IMR-90 (cell line): ENCODE measurements at places on chromosomes 7 and 10. TPM values are rescaled to one million over a fixed set of nuclear protein-coding genes. Genes with fewer than 3 reads are reported as not detected.

The SYT15B gene
- polyA plus RNA-seq: 0.96 TPM in 2 replicates

- peak; percentile 25 for DNase-seq
Measured at GRCh38 chr10:88114368-88114767, 250.9 kb downstream of the PTEN start.

DNA sequence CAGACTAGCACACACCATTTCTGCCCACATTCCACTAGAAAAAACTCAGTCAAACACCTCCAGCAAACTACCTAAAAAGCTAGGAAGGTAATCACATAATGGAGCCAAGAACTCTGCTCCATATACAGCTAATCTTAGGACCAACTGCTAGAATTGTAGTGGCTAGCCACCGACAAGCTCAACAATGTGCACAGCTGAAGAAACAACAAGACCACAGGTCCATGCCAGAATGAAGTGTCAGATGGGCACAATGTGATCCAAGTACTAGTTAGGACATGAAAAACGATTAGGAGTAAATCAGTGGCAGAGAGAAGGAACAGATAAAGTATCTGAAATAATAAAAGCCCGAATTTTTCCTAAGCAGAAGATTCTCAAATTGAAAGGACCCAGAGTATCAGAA is 38.6 kb downstream of the TMEM106B start:
- DNase-seq: no peak

DNA sequence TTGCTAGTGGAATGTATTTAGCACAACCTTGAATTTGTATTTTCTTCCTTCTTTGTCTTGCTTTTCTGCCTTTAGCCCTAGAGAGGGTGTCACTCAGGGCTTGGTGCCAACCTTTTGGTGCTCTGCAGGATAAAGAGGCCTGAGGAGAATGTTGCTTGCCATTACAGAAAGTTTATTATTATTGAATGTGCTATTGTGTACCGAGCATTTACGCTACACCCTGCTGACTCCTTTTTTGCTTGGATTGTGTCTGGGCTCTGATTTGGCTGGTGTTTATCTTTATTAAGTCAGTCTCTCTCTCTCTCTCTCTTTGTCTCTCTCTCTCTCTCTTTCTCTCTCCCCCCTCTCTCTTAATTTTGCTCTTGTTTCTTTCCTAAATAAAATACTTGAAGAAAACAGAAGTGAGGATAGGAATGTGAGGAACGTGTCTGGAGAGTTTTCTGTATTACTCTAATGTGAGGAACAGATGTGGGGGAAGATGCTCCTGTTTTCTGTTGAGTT is 284.4 kb upstream of the PHYHIPL start:
- DNase-seq: no peak

GRCh38 chr7:20301311-20301939 is 29.3 kb upstream of the ITGB8 start:
- DNase-seq: peak; percentile 75

GRCh38 chr7:64611717-64612116 is 48.8 kb upstream of the ZNF680 start:
- DNase-seq: no peak

DNA sequence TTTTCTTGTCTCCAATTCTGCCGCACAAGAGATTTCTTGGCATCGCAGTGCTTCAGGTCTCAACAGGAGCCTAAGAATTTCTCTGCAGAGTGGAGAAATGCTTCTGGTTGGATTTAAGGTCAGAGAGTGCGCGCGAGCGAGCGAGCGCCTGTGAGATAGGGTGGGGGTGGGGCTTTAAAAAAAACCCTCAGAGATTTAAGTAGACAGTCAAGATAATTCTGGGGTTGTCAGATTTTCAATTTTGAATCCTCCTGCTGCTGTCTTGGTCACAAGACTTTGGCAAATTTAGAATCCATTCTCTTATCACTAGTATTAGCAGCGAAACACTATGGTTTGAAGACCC is 49.7 kb downstream of the CPEB3 start:
- peak; percentile 9 for DNase-seq

GRCh38 chr7:49166441-49166840 is 242.1 kb downstream of the CDC14C start:
- DNase-seq: no peak

The PRXL2A gene
- 0.60 and 0.92 TPM in 2 replicates for polyA plus RNA-seq

The TRIM73 gene
- 0.72 and 0.84 TPM in 2 replicates for polyA plus RNA-seq

DNA sequence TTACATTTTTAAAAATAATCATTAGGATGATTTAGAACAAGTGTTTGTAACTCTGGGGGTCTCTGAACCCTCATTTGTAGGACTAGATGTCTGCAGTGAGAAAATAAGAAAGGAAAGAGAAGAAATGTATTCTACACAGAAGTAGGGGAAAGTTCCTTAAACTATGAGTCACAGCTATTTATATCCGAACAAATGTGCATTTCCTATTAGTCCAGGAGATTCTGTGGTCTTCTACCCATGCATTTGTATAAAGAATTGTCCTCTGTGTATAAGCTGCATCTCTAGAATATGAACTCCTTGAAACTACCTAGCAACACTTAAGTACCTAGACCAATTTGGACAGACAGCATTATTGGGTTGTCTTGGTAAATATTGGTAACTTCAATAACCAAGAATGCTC is 15.9 kb upstream of the CD36 start:
- DNase-seq: peak; percentile 85

The EN2 gene
- polyA plus RNA-seq: not detected in 2 replicates

DNA sequence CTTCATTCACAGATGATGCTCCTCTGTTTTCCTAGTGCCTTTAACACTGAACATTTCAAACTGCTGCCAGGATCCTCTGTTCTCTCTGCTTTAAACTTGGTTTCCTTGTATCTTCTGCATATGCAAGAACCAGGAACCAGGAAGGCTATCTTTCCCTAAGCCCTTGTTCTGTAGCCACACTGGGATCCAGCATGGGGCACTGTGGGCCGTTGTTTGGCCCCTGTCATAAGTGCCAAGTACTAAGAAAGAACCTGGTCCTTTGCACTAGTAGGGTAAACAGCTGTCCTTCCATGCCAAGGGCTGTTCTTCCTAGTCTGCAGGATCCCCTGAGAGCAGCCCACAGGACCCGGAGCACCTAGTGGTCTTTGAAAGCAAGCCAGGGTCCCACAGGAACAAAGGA is 49.0 kb upstream of the TRIM8 start:
- no peak for DNase-seq

GRCh38 chr7:37102518-37103137 is 346.0 kb downstream of the ELMO1 start:
- DNase-seq: no peak

DNA sequence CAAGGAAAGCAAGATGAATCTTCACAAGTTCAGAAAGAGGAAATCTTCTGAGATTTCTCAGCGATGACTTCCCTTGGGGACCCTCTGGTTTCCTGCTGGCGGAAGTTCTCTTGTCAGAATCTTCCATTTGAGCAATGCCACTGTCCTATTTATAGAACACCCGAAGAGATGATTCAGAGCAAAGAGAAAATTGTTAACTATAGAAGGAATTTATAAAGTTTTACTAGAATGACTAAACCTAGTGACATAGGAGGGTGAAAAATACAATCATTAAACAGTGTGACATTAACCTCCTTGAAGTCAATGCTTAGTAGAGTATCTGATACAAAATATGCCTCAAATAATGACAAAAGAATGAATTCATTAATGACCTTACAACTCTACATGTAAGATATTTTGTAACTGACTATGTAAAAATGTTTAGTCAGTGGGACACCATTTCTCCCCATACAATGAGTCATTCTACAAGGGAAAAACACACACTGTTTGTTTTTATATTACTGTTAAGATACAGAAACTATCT is 206.5 kb upstream of the CNTNAP2 start:
- peak; percentile 0 for DNase-seq

The TMEM196 gene
- not detected in 2 replicates for polyA plus RNA-seq

The PRRT4 gene
- not detected in 2 replicates for polyA plus RNA-seq

The GPRIN2 gene
- not detected in 2 replicates for polyA plus RNA-seq

DNA sequence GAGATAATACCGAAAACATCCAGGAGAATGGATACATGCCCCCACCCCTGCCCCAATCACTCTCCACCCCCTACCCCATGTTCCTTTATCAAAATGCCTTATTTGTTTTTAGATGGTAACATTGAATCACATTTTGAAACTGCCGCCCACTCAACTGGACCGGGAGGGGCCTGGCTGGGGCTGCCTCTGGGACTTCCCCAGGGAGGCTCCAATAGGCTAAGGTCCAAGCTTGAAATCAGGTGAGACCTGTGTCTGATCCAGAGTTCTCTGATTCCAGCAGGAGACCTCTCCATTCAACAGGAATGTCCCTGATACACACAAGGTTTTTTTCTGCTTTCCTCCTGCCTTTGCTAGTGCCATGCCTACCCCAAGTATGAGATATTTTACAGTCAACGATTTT is 43.8 kb upstream of the ACSL5 start:
- no peak for DNase-seq

DNA sequence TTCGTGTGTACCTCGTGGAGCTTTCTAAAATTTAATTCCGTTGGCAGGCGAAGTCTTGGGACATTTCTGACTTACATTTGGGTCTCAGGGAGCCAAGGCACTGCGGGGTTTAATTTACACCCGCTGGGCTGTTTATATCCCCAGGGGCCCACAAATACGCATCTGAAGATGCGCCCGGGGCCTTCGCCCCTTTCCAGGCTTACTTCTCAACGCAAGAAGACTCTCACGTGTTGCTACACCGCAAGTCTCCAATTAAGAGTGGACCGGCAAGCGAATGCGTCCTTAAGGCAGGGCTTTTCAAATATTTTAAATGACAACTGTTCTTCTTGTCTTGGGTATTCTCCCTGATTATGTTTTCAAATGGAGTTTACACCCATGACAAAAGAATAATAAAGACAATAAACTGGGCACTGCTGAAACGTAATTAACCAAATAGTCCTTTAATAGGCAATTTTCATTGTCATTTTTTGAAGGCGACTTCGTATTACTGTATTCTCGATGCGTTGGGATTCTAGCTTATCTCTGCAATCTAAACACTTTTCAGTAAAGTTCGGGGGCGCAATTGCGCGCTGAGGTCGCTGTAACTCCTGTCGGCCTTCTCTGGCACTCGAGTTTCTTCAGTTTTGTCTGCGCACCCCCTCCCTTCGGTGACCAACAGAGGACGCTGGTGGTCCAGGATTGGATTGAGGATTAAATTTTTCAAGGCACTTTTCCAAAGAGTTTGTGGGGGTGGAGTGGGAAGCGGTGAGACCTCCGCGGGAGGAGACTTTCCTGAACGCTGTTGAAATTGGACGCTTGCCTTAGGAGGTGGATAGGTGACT is 837 bp upstream of the IGFBP3 start:
- peak; percentile 75 for DNase-seq

- no peak for DNase-seq
Measured at GRCh38 chr10:36573246-36573645, 552.2 kb upstream of the ANKRD30A start.

DNA sequence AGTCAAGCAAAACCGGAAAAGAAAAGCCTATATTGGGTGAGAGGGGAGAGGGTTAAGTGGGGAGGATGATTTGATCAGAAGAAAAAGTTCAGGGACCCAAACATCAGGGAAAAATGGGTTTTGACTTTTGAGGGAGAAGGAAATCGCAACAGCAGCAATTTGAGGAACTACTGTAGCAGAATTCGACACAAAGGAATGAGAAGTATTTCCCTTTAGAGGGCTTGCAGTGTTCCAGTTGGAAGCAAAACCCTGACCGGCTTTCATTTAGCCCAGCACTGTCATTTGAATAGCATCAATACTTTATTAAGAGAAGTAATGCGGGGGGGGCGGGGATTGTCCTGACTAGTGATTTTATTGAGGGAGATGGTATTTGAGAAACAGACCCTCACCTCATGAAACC is 37.2 kb upstream of the GATA3 start:
- peak; percentile 18 for DNase-seq

The ZSCAN25 gene
- 6.2 TPM in 2 replicates for polyA plus RNA-seq

The AKR1C3 gene
- 0.22 and 0.51 TPM in 2 replicates for polyA plus RNA-seq

DNA sequence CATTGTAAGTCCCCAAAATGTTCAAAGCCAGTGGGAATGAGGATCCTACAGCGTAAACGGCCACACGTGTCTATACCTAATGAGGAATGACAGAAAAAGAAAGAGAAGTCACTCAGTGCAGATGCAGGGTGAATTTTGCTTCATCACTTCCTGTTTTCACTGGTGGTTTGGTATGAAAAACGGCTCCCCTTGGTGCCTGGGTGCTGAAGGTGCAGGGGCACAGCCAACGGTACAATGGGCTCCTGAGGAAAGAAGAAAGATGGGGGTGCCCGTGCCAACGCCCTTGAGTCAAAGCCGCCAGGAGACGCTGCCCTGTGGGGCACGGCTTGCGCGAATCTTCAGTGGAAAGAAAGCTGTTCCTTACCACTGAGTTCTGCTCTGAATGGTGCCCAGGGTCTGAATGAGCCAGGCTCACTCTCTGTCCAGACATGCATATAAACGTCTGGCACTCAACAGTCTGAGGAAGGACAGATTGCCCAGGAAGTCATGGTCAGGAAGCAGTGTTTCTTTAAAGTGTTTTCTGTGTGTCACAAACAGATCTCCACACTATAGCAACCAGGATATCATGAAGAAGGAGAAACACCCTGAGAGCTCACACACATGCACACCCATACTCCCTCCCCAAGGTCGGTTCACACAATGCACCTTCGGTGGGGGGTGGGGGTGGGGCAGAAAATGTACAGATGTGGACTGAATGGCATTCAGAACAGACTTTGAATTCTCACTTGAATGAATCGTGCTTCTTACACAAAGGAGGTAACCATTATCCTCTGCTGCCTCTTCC is 105.8 kb downstream of the ELMO1 start:
- DNase-seq: no peak

- no peak for DNase-seq
Measured at GRCh38 chr10:32253821-32254220, 93.1 kb downstream of the EPC1 start.

- DNase-seq: no peak
Measured at GRCh38 chr10:114279289-114279688, 40.2 kb downstream of the VWA2 start.

- peak; percentile 29 for DNase-seq
Measured at GRCh38 chr7:106041140-106041717, 70.9 kb downstream of the SYPL1 start.

The PPIF gene
- polyA plus RNA-seq: 127 and 130 TPM in 2 replicates

GRCh38 chr7:35817930-35818329 is 17.1 kb downstream of the SEPTIN7 start:
- no peak for DNase-seq

The CAMK2B gene
- 0.14 and 0.36 TPM in 2 replicates for polyA plus RNA-seq

DNA sequence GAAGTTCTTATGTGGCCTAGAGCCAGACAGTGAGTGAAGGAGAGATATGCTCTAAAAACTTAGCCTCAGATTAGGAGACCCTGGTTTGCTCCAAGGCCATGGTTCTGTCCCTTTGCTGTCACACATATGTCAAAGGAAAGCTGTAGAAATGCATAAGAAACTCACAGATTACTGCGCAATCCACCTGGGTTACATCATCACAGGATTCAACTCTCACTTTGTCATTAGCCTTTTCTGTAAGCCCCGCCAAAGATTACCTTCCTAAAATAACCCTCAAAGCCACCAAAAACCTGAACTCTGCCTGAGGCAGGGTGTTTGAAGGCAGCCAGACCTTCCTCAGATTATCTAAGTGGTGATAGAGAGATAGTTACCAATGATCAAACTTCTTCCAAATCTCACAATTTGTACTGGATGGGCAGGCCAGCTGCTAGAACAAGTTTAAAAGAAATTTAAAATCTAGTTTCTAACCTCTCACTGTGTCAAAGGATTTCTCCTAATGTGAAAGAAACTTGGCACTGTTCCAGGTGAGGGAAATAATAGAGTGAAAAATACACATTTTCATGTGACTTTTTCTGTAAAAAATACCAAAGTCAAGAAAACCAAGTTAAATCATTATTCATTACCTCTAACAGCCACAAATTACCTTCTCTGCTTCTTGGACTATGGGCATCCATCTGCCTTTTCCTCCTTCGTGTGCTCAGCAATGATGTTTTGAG is 567.2 kb downstream of the SUGCT start:
- DNase-seq: no peak

The ZNF239 gene
- 6.4 and 7.4 TPM in 2 replicates for polyA plus RNA-seq
